ENCODE measurements at places on chromosomes 6 and 20.

- no peak for DNase-seq
These were observed 29.4 kb upstream of the ASF1A start for GRCh38 chr6:118864341-118865099.

GRCh38 chr20:24779131-24779530 is 169.9 kb upstream of the CST7 start:
- no peak for DNase-seq

- DNase-seq, result no peak
These were observed 5.6 kb downstream of the BIRC7 start for GRCh38 chr20:63241272-63241671.

GRCh38 chr6:22364306-22364705 is 67.5 kb upstream of the PRL start:
- no peak for DNase-seq

DNA sequence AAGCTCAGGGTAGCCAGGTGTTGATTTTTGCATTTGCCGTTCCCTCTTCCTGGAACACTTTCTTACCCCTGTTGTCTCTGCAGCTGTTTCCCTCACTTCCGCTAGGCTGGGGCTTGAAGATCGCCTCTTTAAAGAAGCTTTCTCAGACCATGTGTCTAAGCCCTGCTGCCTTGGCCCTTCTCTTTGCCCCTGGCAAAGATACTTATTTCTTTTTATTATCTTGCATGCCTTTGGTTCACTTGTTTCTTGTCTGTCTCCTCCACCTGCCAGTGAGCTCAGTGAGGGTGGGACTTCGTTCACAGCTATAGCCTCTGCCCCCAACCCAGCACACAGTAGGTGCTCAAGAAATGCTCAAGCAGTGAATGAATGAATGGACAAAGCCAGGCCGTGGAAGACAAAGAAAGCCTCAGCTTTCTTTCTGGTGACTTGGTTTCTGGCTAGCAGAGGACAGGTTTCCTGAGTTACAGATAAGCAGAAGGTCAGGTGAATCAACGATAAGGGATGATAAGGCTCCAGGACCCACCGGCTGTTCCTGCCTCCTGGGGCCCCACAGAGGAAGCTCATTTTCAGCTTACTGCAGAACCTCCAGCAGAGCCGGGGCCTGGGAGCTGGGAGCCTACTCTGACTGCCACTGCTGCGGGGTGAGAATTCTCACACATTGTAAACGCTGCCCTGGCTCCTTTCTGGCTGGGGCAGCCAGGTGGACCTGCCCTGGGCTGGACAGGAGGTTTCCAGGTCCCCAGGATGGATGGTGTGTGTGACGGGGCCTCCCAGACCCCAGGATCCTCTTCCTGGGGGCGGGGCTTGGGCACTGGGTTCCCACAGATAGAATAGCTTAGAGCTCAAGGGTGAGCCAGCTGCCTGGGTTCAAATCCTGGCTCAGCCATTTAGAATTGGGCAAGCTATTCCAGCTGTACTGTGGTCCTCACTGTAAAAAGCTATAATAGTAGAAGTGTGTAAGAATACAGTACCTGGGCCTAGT is 29.8 kb downstream of the SNAI1 start:
- no peak for DNase-seq

DNA sequence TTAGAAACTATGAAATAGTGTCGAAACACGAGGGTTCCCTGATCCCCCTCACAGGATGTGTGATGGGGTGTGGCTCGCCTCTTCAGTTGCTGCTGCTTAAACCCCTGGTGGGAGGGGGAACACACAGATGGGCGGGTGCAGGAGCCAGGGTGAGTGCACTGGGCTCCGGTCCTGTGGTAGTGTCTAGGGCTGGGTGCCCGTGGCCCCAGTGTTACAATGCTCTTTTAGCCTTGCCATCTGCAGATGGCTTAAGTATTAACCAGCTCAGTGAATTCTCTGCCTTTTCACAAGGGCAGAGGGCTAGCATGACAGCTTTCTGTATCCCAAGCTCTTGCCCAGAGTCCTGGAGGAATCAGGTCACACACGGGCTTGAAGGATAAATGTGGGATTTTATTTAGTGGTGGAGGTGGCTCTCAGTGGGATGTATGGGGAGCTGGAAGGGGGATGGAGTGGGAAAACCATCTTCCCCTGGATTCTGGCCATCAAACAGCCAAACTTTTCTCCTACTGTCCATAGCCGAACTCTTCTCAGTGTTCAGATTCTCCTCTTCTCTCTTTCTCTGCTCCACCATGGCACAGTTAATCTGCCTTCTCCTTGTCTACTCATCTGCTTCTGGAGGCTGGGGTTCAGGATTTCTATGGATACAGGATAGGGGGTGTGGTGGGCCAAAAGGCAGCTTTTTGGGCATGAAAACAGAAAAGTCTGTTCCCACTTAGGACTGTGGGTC is 659.0 kb downstream of the EPM2A start:
- no peak for DNase-seq

- DNase-seq, result no peak
These were observed 27.8 kb downstream of the VAPB start for GRCh38 chr20:58416835-58417234.

- DNase-seq, result no peak
These were observed 42.9 kb upstream of the UST start for GRCh38 chr6:148703900-148704299.

- DNase-seq, result no peak
These were observed 861 bp upstream of the NHSL1 start for GRCh38 chr6:138500045-138500665.

DNA sequence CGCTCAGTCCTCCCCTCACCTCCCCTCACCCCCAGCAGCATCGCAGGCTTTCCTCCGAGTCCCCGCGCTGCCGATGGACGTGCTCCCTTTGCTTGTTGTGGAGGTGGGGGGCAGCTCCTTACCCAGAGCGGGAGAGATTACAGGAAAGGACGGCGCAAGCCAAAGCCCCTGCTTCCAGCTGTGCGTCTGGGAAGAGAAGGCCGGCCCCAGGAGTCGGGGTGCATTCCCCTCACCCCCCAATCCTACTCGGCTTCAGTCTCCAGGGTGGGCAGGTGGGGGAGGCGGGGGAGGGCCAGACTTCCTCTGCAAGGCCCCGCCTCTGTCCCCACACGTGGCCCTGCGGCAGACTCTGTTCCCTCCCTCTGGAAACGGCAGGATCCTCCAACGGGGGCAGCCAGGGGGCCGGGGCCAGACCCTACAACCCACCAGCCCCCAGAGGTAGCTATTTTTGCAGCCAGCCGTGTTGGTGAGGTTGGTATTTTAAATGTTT is 43.6 kb downstream of the NTSR1 start:
- no peak for DNase-seq

- DNase-seq, result no peak
These were observed 3.2 kb upstream of the ABT1 start for GRCh38 chr6:26593278-26594130.

GRCh38 chr6:32182555-32182981 is 1.5 kb downstream of the AGER start:
- no peak for DNase-seq

All from activated CD4-positive, alpha-beta T cell treated with anti-CD3 and anti-CD28 coated beads, Interleukin-2, amount 50 U/mL, for 1 hour (primary cell).